ENCODE measurements at places on chromosomes 16 and 17.

GRCh38 chr16:62445909-62446308, 409.7 kb upstream of the CDH8 start:
- DNase-seq: peak; percentile 17

- DNase-seq: no peak
These were observed 141.6 kb downstream of the RGS9 start for GRCh38 chr17:65278820-65279184.

GRCh38 chr17:48368352-48368908, 61.6 kb downstream of the SKAP1 start:
- no peak for DNase-seq

DNA sequence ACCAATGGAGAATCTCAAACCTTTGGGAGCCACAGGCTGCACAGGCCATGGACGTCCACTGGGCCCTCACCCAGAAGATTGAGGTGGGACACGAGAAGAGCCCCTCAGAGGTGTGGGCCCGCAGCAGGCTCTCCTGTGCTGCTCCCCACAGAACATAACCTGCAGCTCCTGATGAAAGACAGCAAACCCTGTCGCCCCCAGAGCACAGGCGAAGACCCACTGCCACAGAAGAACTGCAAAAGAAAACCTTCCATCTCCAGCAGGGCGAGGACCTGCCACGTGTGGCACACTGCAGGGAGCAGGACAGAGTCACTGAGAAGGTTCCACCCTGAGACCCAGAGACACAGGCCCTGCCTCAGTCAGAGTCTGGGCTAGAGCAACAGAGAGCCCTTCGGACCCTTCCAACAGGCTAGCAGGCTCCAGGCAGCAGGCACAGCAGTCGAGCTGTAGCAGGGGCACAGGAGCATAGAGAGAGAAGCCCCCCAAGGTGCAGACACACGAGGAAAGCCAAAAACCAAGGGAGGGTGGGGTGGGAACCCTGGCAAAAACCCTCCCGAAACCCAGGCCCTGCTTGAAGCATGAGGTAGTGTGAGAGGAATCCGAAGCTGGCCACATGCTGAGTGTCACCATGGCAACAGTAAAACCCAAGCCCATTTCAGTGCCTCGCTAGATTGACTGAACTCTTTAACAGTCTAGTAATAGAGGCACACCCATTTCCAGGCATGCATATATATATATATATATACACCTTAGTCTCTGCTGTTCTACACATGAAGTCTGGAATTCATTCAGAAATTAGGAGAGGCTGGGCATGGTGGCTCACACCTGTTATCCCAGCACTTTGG, 60.0 kb upstream of the CHMP6 start:
- DNase-seq: peak; percentile 76

DNA sequence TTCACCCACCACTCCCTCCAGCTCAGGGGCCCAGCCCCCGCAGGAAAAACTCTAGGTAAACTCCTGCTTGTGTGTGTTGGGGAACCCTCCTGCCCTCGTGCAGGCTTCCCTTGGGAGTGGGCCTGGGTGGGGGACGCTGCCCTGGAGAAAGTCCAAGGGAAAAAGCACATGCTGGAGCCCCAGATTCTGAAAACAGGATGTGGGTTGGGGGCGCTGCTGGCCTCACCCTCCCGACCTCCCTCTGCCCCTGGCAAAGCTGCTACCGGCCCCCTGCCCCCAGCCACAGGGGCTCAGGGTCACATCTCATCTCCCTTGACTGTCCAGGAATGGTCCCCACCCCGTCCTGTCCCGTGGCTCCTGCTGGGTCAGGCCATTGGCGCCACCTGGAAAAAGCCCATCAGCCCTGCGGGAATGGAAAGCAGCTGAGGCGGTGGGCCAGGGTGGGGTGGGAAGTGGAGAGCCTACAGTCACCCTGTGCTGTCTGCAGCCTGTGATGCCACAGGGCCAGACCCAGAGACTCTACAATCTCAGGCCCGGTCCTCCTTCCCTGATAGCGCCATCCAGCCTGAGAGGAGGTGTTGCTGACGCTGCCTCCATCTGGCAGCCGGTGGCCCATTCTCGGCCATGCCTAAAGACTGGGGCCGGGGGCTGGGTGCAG, 2.5 kb upstream of the GJD3 start:
- DNase-seq: no peak

DNA sequence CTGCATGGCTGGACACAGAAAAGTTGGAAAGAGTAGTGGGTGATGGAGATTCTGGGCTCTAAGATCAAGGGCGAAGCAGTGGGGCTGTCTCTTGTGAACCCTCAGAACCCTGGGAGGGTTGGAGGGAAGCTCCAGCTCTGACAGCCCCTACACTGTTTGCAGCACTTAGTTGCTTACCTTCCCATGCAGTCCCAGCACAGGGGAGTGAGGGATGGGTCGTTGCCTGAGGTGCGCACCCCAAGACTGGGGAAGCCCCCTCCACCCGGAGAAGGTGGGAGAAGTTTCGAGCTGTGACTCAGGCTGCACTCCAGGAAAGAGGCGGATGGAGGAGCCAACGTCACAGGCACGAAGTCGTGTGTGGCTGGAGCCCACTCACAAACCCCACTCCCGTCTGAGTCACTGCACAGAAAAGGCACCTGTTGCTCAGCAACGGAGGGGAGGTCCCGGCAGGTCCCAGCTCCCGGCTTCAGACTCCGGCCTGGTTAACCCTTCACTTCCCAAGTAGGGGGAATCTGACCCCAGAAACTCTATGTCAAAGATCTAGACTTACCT, 60.1 kb downstream of the AIPL1 start:
- peak; percentile 10 for DNase-seq

DNA sequence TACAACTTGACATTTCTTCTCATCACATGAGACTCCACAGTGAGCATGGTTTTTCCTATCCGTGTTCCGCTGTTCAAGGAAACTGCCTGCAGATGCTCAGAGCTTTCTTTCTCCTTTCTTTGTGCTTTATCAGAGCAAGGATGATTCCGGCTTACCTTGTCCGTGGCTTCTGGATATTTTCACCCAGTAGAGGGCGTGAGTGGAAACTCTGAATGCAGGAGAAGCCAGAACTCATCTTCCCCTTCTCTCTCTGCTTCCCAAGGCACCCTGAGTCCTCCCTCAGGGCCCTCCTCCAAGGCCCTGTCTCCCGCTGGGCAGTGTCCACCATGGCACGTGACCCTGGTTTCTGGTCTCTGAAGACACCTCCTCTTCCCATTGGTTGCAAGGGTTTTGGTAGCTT, 721.1 kb upstream of the RBFOX1 start:
- no peak for DNase-seq

DNA sequence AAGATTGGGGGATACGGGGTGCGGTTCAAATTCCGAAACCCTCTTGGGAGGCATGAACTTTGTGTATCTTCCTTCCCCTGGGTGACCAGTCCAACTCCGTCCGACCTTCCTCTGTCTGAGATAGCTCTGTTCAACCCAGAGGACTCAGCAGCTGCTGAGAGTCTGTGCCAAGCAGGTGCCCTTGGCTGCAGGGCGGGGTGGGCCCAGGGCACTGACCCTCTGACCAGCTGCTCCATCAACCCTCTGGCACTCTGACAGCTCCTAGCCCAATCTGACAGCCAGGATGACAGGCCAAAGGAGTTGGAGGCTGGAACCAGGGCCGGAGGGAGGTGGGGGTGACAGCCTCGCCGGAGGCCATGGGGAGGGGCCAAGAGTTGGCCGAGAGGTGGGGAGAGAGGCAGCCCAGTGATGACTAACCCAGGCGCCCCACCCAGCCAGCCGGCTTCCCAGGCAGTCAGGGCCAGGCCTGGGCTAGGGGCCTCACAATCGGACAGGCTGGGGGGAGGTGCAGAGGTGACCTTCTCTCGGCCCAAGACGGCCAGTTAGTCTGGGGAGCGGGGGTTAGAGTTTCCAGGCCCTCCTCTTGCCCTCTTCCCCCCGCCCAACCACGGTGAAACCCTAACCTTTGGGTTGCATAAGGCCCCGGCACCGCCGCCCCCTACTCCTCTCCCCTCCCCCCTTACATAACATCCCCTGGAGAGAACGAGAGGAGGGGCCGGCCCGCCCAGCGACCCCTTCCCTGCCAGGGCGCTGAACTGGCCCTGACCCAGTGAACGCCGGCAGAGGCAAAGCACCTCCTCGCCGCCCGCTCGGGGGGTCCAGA, 5.0 kb upstream of the TLCD2 start:
- peak; percentile 97 for DNase-seq

DNA sequence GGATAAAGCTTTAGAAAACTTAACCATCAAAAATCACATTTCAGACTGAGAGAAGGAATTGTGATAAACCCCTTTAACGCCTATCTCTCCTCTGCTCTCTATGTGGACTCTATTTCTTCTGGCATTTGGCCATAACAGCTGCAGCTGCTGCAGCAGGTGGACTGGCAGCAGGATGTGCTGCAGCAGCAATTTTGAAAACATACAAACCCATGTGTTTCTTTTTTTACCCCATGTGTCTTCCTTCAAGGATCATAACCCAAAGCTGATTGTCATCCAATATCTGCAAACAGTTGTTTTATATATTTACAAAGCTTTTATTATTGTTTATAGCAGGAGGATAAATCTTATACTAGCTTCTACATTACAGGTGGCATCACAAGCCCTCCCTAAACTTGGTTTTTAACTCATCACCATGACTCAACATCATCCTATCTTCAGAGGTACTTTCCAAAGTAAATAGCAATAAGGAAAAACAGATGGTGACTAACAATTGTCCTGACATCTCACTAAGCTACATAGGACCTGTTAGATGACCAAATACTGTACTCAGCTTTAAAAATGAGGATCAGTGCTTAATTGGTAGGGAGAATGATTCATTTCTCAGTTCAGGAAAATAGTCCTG, 14.5 kb upstream of the KRTAP9-2 start:
- DNase-seq: peak; percentile 23

GRCh38 chr17:49901460-49902331, 53.8 kb upstream of the TAC4 start:
- no peak for DNase-seq

DNA sequence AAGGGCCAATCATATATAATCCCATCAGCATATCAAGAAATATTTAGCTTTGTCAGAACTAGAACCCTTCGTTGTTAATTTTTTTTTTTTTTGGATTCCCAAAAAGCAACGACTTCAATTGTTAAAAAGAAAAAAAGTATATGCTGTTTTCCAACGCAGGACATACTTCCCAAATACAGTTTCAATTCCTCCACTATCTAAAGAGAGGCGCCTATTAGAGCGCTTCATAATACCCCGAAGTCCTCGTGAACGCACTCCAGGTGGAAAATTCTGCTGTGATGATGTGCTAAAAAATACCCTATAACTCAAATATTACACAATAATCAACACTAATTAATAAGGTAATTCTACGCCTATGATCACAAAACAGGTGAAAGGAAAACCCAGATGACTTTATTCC, 20.8 kb downstream of the GNA13 start:
- peak; percentile 50 for DNase-seq

DNA sequence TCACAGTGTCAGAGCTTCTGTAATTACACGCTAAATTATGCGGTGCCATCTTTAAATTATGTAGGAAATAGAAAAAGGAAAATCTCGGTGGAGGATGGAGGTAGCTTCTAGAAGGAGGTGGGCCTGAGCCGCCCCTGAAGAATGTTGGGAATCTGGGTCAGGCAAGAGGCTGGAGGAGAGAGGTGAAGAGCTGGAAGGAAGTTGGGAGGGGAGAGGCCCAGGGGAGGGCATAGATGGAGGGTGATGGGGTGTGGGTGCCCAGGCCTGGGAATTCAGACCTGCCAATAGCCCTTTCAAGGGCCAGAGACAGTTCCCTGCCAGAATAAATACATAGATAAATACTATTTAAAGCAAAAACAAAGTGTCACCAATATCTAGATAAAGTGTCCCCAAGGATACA, 415.0 kb upstream of the HSBP1 start:
- no peak for DNase-seq

GRCh38 chr16:69804297-69804696, 42.2 kb downstream of the WWP2 start:
- peak; percentile 84 for DNase-seq

DNA sequence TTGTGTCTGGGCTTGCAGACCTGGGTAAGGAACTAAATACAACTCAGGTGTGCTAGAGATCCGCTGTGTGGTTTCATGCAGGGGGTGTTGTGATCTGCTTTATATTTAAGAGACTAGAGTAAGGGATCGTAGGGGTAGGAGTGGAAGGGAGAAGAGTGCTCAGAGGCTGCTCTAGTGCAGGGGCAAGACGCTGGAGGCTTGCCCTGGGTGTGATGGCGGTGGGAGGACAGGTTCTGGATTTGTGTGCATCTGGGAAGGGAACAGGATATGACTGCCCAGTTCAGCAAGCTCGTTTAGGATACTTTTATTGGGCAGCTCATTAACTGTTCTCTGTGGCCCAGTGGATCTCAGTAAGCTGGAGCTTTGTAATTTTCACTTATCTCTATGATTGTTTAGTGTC, 47.6 kb downstream of the RPTOR start:
- no peak for DNase-seq

- DNase-seq: no peak
These were observed 56.3 kb downstream of the IL21R start for GRCh38 chr16:27458258-27458657.

GRCh38 chr16:83802554-83803205, 5.1 kb upstream of the HSBP1 start:
- no peak for DNase-seq

- DNase-seq: no peak
These were observed 47.5 kb downstream of the MAP2K6 start for GRCh38 chr17:69461951-69462369.

DNA sequence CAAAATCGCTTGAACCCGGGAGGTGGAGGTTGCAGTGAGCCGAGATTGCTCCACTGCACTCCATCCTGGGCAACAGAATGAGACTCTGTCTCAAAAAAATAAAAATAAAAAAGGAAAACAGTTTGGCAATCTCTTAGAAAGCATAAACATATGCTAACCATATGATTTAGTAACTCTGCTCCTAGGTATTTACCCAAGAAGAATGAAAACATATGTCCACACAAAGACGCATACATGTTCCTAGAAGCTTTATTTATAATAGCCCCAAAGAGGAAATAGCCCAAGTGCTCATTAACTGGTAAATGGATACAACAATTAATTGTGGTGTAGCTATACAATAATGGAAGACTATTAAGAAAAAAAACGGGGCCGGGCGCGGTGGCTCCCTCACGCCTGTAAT, 18.5 kb upstream of the CDH1 start:
- DNase-seq: no peak

DNA sequence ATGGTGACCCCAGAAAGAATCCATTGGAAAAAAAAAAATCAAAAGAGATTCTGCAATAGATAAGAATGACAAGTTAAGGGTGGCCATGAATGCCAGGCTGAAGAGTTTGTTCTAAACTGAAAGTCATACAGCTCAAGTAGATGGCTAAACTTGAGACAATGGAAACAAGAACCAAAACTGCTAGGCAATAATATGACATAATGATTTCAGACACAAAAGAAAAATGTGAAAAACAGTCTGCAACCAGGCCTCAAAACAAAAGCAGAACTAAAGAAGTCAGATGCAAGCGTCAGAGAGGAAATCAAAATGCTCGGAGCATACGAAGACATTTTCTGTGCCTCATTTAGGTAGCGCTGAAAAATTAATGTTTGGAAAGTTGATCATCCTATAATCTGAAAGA, 54.4 kb upstream of the YPEL2 start:
- peak; percentile 68 for DNase-seq
